ENCODE measurements at places on chromosomes 16 and 17. TPM values are rescaled to one million over a fixed set of nuclear protein-coding genes. Genes with fewer than 3 reads are reported as not detected.

- no peak for DNase-seq
Observed at GRCh38 chr17:28733346-28733745, 4.8 kb downstream of the NEK8 start.

GRCh38 chr17:39527220-39527813, 66.0 kb downstream of the CDK12 start:
- DNase-seq = peak; percentile 16

DNA sequence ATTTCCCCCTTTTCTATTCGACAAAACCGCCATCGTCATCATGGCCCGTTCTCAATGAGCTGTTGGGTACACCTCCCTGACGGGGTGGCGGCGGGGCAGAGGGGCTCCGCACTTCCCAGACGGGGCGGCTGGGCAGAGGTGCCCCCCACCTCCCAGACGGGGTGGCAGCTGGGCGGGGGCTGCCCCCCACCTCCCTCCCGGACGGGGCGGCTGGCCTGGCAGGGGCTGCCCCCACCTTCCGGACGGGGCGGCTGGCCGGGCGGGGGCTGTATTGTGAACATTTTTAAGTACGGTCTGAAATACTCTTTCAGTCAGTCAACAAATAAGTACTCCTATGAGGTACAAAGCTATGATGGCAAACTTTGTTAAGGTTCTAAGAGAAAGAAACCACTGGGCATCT, 222.8 kb downstream of the CNTNAP4 start:
- no peak for DNase-seq

DNA sequence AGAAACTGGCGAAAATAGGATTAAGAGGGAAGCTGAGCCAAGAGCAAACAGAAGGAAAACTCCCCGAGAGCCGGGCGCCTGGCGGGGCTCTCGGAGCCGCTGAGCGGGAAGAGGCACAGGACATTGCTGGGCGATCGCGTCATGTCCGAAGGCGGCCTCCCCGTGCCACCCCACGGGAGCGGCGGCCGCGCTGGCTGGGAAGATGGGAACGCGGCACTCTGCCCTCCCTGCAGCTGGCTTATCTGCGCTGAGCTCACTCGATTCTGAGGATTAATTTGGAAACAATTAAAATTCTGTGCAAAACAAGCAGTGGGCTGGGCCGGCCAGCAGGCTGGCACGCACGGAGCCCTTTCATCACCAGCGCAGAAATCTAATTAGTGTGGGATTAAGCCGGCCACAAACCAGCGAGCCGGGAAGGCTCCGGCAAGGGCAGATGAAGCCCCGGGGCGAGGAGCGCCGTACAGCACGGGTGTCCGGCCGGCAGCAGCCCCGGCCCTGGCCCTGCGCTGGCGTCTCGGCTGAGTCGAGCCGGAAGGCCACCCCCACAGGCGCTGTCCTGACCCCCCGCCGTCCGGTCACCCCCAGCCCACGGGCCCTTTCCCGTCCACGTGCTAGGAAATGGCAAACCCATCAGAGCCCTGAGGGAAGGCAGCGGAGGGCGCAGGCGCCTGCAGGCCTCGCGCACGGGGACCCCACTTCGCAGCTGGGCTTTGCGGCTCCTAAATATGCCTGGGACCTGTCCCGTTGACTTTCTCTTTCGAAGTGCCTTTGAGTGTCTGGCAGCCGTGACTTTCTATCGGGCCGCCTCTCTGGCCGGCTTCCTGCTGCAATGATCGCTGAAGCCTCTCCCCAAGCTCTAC, 37.9 kb downstream of the SOX8 start:
- peak; percentile 79 for DNase-seq

DNA sequence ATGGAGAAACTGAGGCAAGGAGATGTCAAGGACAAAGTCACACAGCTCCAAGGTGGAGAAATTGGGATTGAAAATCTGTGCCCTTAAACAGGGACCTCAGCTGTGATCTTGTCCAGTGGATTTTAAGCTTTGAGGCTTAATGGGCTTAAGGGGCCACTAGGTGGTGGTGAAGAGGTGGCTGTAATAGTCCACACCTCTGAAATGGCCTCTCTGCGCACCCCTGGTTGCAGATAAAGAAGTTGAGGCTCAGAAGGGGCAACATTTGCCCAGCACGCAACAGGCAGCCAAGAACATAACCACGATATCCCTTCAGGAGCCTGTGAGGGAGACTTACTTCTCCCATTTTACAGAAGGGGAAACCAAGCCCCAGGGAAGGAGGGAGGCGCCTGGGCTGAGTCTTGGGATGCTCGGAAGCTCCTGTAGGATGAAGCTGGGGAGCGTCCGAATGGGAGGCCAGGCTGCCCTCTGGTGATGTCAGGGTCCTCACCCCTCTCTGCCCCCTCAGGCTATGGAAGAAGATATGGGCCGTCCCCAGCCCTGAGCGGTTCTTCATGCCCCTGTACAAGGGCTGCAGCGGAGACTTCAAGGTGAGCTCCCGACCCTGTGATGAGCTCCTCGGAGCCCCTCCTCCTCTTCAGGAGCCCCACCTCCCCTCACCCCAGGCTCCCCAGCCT, 43.7 kb downstream of the IL21R start:
- DNase-seq = no peak

The HSD11B2 gene
- polyA plus RNA-seq = 6.7 TPM

The VASN gene
- 17.1 TPM for polyA plus RNA-seq
